ENCODE measurements at places on chromosomes 11 and 22.

GRCh38 chr22:28025333-28025732 lies 106.3 kb upstream of the PITPNB start:
- DNase-seq, result no peak

- no peak for DNase-seq
Observed at GRCh38 chr11:80440835-80441234, 1000.0 kb upstream of the TENM4 start.

- no peak for DNase-seq
Observed at GRCh38 chr11:95102733-95103132, 13.1 kb downstream of the ENDOD1 start.

DNA sequence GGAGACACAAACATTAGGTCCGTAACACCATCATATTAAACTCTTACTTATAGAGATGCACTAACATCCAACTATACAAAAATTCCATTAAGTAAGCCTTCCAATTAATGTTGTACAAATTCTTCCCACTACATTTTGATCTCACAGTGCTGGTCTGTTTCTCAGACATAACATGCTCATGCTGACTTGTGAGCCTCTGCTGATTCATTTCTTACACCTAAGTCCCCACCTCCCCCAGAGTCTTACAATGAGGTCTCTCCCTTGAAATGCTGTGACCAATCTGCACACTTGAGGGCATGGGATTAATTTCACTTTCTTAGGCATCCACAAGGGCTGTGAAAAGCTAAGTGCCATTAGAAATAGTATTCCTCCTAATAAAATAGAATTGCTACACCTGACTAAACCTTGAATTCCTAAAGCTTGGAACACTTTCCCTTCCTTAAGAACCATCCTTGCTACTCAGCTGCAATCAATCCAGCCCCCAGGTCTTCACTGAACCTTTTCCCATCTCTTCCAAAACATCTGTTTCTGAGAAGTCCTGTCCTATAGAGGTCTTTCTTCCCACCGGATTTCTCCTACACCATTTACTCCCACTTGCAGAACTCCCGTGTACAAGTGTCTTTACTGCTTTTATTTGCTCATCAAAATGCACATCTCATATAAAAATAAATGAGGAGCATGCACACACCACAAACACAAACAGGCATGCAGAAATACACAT lies 2.0 kb downstream of the HBG1 start:
- DNase-seq, result no peak

DNA sequence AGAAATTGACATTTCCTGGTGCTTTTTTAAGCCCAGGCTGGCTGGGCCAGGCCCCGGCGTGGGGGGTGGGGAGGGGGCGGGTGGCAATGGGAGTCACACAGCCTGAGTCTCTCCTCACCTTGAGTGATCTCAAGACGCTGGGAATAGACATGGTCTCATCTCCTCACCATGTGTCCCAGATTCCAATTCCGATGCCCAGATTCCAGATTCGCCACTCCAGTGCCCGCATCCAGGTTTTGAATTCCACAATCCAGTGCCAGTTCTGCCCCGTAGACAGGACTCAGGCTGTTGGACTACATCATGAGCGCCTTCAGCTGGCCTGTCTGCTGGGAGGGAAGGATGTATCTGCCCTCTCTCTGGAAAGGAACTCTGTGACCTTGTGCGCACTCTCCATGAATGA lies 19.1 kb downstream of the KCNC1 start:
- DNase-seq, result no peak
